Foreskin melanocyte (primary cell): ENCODE measurements at places on chromosomes 12 and 14.

DNA sequence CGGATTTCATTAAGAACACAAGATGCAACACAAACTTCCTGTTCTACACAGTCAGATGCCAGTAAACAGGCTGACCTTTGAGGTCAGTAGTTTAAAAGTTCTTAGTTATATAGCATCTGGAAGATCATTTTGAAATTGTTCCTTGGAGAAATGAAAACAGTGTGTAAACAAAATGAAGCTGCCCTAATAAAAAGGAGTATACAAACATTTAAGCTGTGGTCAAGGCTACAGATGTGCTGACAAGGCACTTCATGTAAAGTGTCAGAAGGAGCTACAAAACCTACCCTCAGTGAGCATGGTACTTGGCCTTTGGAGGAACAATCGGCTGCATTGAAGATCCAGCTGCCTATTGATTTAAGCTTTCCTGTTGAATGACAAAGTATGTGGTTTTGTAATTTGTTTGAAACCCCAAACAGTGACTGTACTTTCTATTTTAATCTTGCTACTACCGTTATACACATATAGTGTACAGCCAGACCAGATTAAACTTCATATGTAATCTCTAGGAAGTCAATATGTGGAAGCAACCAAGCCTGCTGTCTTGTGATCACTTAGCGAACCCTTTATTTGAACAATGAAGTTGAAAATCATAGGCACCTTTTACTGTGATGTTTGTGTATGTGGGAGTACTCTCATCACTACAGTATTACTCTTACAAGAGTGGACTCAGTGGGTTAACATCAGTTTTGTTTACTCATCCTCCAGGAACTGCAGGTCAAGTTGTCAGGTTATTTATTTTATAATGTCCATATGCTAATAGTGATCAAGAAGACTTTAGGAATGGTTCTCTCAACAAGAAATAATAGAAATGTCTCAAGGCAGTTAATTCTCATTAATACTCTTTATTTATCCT, 13.5 kb downstream of the PTGER2 start:
- peak; percentile 95 for DNase-seq

GRCh38 chr12:31491841-31492598, 98.9 kb downstream of the DENND5B start:
- DNase-seq = peak; percentile 97

DNA sequence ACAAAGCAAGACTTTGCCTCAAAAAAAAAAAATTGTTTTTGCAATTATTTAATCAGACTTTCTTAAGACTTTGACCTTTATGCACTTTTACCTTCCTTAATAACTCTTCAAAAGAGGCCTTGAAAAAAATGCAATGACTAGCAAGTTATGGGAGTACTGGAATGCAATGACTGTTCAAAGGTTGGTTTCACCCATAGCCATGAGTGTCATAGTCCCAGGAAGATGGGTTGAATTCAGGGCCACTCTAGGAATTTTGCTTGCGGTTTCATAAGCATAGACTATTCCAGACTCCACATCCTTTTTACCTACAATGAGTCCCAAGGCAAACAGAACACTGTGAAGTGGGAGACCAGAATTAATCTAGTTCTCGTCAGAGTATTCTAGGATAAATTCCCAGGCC, 29.4 kb upstream of the DENND5B start:
- no peak for DNase-seq

DNA sequence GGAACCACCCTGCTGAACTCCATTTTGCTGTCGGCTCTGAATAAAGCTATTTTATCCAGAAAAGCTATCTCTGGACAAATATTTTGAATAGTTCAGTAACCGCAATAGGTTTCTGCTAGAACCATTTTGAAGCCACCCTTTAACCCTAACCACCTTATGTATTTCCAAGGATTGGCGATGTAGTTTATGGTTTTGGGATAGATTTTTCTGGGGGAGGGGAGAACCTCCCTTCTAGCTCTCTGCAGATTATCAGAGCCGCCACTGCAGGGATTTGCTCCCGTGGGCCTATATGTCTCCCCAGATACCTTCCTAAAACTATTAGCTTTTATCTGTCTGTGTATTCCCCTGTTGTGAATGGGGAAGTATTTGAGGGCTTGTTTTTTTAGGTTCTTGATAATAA, 1.8 kb upstream of the TUBA1B start:
- no peak for DNase-seq

DNA sequence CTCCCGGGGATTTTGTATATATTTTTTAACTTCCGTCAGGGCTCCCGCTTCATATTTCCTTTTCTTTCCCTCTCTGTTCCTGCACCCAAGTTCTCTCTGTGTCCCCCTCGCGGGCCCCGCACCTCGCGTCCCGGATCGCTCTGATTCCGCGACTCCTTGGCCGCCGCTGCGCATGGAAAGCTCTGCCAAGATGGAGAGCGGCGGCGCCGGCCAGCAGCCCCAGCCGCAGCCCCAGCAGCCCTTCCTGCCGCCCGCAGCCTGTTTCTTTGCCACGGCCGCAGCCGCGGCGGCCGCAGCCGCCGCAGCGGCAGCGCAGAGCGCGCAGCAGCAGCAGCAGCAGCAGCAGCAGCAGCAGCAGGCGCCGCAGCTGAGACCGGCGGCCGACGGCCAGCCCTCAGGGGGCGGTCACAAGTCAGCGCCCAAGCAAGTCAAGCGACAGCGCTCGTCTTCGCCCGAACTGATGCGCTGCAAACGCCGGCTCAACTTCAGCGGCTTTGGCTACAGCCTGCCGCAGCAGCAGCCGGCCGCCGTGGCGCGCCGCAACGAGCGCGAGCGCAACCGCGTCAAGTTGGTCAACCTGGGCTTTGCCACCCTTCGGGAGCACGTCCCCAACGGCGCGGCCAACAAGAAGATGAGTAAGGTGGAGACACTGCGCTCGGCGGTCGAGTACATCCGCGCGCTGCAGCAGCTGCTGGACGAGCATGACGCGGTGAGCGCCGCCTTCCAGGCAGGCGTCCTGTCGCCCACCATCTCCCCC, 777 bp downstream of the ASCL1 start:
- peak; percentile 27 for DNase-seq

- DNase-seq = peak; percentile 98
Observed at GRCh38 chr12:123126294-123127181, 24.4 kb downstream of the PITPNM2 start.

DNA sequence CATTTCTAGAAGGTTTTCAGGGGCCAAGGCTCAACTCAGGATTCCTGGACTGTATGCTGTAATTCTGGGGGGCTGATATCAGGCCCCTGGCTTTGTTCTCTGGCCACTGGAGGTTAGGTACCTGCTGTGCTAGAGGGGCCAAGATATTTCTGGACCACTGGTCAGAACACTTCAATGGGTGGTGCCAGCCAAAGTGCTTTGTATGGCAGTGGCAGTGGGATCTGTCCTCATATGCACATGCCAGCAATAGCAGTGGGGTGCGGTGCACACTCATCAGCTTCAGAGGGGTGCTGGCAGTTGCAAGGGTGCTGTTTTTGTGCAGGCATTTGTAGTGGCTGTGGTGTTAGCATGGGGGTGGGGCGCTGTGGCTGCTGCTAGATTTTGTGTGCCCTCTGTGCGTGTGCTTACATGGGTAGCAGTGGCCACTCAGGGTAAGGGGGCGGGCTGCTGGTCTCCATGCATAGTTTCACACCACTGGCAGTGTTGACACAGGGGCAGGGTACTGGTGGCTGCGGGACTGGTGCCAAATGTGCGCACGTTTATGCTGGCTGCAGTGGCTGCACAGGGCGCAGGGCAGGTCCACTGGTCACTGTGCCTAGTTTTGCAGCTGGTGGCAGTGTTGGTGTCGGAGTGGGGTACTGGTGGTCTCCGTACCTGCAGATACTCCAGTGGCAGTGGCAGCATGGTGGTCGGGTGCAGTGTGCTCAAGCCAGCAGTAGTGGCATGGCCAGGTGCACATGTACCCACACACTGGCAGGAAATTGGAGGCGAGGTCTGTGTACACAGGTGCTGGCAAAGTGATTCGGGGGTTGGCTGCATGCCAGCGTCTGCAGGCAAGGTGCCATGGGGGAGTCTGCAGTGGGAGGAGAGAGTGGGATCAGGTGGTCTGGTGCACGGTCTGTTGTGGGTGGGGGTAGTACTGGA, 12.6 kb downstream of the NOPCHAP1 start:
- DNase-seq = no peak

GRCh38 chr14:74207943-74208342, 31.3 kb upstream of the VSX2 start:
- no peak for DNase-seq

DNA sequence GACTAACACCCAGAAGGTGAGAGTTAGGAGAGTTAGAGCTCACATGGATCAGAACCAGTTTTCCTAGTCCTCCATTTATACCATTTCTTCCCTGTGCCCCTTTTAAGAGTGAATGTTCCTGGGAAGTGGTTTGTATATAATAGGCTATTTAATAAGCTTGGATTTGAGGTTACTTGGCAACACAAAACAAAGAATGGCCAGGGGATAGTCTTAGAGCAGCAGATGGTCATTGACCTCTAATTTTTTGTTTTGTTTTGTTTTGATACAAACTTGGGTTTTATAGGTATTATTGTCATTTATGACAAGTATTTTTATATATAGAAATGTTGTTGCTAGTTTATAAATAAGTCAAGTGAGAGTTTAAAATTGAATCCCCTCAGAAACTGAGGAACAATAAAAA, 35.8 kb downstream of the VEZT start:
- no peak for DNase-seq

GRCh38 chr14:61429316-61429715, 107.9 kb downstream of the PRKCH start:
- DNase-seq = peak; percentile 85
